ENCODE measurements at places on chromosomes 1 and 21.

GRCh38 chr1:235270625-235271024 lies 57.4 kb downstream of the ARID4B start:
- no peak for DNase-seq

- no peak for DNase-seq
Measured at GRCh38 chr1:91700771-91701471, 185.0 kb downstream of the TGFBR3 start.

GRCh38 chr21:31459457-31459856 lies 115.4 kb upstream of the TIAM1 start:
- DNase-seq = peak; percentile 20

GRCh38 chr1:239619190-239619589 lies 232.8 kb downstream of the CHRM3 start:
- DNase-seq = no peak

DNA sequence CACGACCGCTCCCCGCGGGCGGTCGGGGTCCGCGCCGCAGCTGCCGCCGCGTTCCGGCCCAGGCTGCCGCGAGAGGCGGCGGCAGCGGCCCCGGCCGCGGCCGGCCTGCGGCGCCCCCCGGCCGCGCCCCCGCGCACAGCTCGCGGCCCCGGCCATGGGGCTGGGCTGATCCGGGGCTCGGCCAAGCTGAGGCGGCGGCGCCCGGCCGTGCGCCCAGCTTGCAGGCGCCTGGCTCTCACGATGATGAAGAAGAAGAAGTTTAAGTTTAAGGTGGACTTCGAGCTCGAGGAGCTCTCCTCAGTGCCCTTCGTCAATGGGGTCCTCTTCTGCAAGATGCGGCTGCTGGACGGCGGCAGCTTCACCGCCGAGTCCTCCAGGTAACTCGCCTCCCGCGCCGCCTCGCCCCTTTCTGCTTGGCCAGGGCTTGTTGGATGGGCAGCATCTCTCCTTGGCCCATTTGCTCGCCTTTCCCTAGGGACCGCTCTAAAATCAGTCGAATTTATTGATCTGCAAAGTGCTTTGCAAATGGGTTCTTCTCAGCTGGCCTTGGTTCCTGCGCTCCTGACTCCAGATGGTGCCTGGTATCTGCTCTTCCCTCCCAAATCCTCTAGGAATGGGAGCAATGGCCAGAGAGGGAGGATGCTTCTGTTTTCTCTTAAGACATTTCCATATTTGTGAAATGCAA lies 431 bp downstream of the EEIG2 start:
- DNase-seq = peak; percentile 87

GRCh38 chr1:84689514-84690396 lies 506 bp downstream of the SSX2IP start:
- no peak for DNase-seq

DNA sequence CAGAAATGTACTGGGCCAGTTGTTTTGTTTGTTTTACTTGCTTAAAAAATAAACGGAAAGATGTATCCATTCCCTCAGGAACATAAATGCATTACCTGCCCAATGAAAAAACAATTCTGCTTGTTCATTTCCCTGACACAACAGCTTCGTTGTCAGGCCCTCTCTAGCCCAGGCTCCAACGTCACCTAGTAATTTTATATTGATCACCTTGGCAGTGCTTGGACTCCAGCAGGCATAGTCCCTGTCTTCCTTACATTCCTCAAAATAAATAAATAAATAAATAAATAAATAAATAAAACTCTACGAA lies 1.2 kb downstream of the CEP170 start:
- DNase-seq = no peak
